ENCODE measurements at places on chromosomes 6 and 20. TPM values are rescaled to one million over a fixed set of nuclear protein-coding genes. Genes with fewer than 3 reads are reported as not detected.

The RSPO3 gene
- total RNA-seq, result not detected

The LPA gene
- total RNA-seq, result not detected

The VSX1 gene
- total RNA-seq, result not detected

The NFKBIL1 gene
- total RNA-seq, result 10.6 TPM

The CCDC170 gene
- total RNA-seq, result not detected

The SNAI1 gene
- total RNA-seq, result 0.93 TPM

The RAET1L gene
- total RNA-seq, result not detected

The PPP1R14C gene
- total RNA-seq, result 0.33 TPM
